ENCODE measurements at places on chromosomes 1 and 21.

GRCh38 chr21:18161841-18162240, 82.8 kb upstream of the CHODL start:
- no peak for DNase-seq

DNA sequence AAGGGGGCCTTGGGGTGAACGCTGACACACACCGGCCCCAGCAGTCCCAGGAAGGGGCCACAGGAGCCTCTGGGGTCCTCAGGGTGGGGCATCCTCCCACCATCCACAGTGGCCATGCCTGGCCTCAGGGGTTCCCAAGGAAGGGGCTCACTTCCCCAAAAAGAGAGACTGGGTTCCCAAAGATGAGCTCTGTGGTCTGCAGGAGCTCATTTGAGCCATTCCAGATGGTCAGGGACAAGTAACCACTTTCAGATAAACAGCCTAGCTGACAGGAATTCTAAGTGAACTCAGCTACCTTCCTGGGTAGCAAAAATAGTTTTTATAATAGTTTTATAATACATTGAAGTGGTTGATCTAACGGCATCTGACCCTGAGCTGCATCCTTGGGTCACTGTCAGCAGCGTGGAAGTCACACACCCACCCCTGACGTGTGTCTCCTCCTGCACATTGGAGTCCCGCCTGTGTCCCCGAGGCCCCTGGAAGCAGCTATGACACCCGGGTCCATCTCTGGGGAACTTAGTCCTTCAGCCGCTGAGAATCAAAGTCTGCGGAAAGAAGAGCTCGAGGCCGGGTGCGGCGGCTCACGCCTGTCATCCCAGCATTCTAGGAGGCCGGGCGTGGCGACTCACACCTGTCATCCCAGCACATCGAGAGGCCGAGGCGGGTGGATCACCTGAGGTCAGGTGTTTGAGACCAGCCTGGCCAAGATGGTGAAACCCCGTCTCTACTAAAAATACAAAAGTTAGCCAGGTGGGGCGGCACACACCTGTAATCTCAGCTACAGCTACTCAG, 5.7 kb upstream of the TMEM240 start:
- DNase-seq: no peak

DNA sequence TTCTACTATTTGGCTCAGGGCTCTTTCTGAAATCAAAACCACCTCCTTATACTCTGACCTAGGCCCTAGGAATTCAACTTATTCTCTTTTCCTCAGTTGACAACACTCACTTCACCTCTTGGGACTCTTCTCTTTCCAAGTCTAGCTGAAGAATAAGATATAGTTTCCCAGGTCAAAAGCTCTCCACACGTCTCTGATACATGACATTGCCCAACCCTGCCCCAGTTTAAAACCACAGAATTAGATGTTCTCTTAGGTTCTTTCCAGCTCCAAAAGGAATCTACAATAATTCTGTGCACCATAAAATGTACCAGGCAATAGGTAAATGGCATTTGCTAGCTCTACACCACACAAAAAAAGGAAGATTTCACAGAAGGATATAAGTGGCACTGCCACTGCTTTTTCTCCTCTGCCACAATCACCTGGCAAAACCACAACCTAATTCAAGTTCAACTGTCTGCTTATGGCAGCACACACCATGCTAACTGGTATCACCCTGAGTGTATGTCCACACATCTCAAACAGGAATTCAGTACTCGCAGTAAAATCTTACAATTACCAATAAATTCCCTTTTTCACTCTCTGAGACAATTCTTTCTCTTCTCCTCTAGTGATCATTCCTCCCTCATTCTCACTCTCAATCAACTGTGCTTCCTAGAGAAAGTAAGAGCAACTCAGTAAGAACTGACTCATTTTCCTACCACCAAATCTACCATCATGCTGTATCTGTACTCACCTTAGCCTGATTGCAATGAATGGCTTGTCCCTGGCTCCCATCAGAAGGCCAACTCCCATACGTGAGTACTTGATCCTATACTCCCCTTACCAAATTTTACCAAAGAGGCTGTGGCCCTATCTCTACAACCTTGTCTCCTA, 27.3 kb downstream of the ZBTB8OS start:
- DNase-seq: no peak

DNA sequence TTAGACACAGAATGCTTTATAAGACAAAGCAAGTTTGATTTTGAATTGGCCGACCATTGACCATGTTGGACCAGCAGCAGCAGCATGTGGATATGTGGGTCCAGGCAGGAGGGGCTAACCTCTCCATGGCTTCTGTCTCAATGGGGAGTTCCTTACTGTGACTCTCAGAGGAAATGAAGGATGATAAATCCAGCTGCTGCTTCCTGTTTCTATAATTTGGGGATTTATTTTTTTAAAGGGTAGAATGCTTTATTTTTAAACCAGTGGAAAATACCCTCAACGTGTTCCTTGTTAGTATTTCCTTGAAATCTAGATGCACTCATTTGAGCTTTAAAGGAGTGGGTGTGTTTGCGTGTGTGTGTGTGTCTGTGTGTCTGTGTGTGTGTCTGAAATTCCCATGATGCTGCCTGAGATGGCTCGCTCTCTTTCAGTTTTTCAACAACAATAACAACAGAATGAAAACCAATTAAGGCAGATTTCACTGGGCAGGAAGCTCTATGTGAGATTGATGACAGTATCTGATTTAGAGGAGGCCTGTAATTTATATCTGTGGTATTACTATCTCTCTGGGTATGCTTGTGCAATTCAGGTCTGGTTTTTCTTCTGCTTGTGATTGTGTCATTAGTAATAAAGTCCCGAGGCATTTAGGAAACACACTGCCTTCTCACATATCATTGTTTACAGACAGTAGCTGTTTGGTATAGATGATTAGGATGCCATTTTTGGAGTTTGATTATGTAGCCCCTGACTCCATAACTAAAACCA, 86.1 kb upstream of the ZNF326 start:
- no peak for DNase-seq

DNA sequence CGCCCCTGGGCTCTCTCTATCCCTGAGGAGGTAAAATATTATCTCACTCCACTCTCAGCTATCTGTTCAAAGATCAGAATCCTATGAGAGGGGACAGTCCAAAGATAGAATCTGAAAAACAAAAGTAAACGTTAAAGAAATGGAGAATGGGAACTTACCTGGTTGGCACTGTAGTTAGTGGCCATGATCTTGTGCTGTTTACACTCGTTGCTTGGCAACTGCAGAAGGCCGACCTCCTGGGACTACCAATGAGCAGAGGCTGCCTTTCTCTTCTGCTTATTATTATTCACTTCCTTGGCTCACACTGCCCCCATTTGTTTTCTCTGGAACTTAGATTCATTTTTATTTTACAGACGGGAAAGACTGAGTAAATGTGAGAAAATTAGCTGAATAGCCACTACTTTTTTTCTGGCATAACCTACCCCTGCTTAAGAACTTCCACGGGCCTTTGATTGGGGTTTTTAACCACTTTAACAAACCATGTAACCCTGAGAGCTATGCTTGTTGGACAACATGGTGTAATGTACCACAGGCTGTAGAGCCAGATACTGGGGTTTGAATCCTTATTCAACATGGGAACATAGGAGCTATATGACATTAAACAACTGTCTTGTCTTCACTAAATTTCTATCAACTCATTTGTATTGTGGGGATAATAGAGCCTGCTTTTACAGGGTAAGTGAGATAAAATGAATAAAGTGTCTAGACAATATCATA, at the start of gene CFAP126:
Gene CFAP126, minus strand, starts transcription at position 193 of the 717 bp plus-strand sequence. Its CDS starts 8 bp downstream, at position 185.
- DNase-seq: no peak

DNA sequence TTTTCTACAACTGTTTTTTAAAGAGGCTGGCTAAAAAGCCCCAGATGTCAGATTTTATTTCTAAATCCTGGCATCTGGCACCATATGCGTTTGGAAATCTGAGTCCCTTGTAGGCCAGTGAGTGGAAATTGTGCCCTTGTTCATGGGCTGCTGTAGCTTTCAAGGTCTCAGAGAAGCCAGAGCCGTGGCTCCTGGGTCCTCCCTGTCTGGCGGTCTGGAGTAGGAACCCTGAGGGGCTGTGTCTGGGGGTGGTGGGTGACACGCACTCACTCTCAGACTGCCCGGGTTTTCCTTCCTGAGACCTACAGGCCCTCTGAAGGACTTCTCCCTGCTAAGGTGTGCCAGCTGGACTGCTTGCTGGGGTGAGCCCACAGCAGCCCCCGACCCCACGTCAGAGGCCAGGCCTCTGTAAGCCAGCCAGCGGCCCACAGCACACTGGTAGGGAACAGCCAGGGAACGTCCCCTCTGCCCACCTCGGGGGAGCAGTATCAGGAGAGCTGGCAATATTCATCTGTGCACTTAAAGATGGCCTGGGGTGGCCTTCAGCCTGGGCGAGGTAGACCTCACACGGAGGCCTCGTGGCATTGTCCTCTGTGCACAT, 151.5 kb downstream of the PEX14 start:
- DNase-seq: no peak

- no peak for DNase-seq
Observed at GRCh38 chr1:248752161-248753028, 3.2 kb downstream of the LYPD8 start.

DNA sequence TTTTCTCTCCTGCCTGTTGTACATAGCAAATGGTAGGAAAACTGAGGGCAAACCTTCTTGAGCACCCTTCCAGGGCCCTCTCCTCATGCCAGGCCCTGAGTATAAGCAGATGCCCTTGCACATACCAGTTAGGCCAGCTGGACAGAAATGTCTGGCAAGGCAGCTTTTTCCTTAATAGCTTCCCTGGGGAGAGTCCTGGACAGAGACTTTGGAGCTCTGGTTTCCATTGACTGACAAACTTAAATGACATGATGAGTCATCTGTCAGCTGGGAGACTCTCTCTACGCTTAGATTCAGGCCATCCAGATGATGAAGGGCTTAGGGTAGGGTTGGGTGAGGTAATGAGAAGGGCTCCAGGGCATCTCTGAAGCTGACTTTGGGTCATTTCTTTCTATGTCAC, 317.5 kb downstream of the ASTN1 start:
- DNase-seq: no peak

GRCh38 chr21:32886339-32886738, 114.8 kb upstream of the PAXBP1 start:
- DNase-seq: peak; percentile 19

GRCh38 chr1:78284354-78284753, 206.4 kb upstream of the PTGFR start:
- DNase-seq: no peak

- no peak for DNase-seq
Observed at GRCh38 chr1:147542569-147542897, 1.2 kb downstream of the BCL9 start.

DNA sequence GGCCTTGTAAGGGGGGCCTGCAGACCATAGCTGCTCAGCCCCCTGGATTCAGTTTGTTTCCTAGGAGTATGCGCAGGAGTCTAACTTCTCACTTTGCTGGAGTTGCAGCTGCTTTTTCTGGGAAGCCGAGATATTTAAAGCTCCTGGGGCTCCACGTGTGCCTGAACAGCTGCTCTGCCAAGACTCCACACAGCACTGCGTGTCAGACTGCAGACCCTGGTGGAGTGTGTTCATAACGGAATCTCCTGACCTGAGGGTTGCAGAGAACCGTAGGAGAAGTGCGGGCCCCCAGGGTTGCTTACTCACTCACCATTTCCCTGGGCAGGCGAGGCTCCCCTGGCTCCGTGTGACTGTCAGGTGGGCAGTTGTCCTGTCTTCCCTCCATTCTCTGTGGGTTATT, 474.3 kb upstream of the TMPRSS15 start:
- DNase-seq: no peak

DNA sequence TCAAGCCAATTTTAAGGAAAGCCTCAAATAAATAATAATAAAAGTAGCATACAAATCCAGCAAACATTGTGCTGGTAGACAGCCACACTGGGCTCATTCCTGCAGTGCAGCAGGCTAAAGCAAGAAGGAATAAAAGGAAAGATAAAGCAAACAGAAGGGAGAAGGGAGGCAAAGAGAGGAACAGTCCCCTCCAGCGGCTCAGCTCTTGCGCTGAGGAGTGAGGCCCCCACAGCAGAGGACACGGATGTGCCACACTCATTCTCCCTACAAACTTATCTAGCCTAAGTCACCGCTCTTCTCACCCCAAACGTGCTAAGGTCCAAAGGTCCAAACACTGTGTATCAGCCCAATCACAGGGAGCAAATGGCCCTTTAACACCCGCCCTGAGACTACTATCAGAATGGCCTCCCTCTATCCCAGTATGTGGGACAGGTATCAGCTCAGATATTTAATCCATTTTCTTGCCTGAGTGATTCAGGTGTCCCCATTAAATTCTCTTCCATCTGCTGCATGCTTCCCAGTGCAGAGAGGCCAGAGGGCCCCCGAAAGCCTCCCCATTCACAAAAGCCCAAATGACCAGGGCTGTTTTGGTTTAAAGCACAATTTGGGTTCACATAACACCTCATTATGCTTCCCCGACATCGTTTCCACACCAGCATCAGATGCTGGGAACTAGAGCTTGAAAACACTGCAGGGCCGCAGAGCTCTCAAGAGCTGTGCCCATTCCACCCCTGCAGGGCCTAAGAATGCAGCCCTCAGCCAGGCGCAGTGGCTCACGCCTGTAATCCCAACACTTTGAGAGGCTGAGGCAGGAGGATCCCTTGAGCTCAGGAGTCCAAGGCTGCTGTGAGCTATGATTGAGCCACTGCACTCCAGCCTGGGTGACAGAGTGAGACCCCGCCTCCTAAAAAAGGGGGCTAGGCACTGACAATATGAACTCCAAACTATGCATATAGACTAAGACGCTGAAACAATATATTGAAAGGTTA, 17.8 kb downstream of the CAPZB start:
- DNase-seq: no peak

- DNase-seq: no peak
Observed at GRCh38 chr21:19993268-19993667, 1004.9 kb upstream of the NCAM2 start.

DNA sequence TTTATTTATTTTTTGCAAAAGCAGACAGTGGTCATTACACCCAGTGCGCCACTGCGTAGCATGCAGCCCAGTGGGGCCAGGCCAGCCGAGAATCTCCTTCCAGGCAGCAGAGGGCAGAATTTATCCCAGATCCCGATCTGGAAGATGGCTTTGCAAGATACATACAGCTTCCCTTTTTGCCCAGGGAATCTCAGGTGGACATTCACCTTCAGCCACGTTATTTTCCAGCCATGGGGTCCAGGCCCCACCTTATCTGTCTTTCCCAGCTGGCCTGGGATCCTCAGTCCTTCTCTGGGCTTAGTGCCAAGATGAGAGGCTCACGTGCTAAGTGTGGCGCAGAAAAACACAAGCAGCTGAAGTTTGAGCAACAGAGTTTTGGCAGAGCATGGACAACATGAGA, 123.6 kb downstream of the AJAP1 start:
- no peak for DNase-seq

GRCh38 chr1:36560177-36560576, 77.5 kb upstream of the CSF3R start:
- DNase-seq: no peak

DNA sequence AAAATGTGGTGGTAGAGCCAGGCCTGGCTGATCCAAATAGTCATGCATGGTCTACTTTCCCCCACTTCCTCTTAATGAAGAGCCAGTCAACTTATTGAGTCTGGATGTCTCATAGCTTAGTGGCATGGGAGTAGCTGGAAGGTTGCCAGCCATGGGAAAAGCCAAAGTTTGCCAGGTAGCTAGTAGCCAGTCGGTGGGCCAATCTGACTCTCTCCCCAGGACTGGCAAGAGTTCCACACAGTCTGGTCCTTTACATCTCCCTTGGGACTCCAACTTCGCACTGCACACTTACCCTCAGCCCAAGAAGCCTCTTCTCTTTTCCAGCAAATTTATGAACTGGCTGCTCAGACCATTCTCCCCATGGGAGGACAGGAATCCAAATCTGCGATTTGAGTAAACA, 8.3 kb downstream of the WARS2 start:
- no peak for DNase-seq

Measured in activated naive CD4-positive, alpha-beta T cell treated with anti-CD3 and anti-CD28 coated beads, Interleukin-2, amount 50 U/mL, for 16 hours (primary cell).